Activated CD4-positive, alpha-beta T cell treated with anti-CD3 and anti-CD28 coated beads, Interleukin-2, Interleukin-6, amounts not matched to agents 100 ng/mL and 50 ng/mL, durations not matched to agents 16 hours and 8 hours (primary cell): ENCODE measurements at places on chromosomes 16 and 17.

DNA sequence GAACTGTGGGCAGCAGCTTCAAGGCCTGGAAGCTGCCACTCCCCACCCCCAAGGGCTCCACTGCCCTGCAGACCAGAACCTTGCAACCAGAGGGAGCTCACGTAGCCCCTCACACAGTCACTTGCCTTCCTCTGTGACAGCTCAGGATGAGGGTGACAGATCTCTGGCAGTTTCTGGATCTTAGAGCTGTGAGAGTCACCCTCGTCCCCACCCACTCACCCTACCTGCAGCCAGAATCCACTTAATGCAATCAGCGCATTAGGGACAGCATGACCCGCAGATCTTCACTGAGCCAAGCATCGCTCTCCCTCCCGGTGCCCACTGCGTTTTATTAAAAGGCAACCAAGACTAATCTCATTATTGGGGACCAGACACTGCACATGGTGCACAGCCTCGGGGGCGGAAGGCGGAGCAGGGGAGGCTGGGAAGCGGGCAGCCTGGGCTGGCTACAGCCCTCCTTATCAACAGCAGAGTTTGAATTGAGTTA lies 3.5 kb downstream of the CYB561 start:
- DNase-seq = no peak

DNA sequence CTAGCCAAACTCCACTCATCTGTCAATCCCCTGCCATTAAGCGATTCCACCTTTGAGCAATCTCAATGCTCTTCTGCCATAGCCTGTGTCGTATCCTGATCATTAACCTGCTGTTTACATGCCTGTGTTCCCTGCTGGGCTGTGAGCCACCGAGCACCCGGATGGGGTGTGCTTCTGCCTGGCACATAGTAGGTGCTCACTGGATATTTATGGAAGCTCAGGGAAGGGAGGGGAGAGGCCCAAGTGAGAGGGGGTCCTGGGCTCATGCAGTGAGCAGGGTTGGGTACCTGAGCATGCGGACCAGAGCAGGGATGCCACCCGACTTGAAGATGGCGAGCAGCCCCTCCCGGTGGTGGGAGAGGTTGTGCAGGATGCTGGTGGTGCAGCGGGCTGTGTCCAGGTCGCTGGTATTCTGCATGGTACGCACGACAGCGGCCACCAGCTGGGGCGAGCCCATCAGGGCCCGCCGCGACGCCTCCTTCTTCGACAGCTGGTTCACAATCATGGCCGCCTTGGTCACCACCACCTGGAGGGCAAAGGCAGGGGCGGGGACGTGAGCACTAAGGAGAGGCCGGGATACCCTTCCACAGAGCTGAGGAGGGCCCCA lies 17.7 kb downstream of the JUP start:
- DNase-seq = no peak

DNA sequence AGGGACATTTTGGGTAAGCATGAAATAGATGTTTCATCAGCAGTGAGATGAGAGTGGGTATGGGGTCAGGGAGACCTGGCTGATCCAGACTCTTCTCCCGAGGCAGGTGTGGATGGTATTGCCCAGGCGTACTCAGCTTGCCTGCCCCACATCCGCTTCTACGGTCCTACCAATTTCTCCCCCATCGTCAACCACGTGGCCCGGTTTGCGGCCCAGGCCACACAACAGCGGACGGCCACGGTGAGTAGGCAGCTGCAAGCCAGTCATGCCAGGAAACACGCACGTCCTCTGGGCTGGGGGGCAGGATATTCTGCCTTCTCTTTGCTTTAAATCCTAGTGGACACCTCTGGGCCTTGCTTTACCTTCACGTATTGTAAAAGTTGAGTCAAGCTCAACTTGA lies 44.7 kb downstream of the CPNE2 start:
- DNase-seq = no peak

DNA sequence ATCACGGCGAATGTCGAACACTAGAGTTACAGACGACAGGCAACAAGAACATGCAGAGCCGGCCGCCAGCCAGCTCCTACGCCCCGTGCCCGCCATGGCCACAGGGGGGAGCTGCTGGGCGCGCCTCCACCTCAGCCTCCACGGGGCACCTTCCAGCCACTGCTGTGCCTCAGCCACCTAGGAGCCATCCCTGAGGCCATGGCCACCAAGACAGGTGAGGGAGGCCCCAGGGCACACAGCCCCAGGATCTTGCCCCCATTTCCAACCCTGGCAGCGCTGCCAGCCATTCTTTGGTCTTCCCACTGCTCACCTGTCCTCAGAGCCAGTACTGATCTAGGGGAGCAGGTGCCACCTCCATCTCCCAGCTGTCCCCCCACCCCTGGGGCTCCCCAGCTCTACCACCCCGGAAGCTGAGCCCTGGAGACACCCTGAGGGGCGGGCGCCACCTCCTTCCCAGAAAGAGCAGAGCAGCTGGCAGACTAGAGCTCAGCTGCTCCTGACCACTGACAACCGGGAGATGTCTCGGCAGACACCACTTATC lies 11.8 kb downstream of the GNPTG start:
- DNase-seq = peak; percentile 77

- no peak for DNase-seq
Observed at GRCh38 chr17:45139533-45139920, 4.0 kb downstream of the ACBD4 start.

DNA sequence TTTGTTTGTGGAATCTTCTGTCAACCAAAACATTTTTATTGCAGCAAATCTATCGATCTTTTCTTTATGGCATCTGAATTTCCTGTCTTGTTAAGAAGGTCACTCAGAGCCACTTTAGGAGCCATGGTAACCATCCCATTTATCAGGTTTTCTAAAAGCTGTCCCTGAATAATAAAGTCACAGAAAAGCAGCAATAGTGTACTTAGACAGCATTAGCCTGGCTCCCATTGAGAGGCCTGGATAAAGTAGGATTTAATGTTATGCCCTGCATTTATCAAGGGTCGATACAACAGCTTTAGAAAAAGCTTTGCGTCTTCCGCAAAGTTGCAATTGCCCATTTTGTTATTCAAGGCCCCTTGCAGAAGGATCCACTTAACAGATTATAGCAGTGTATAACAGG lies 10.1 kb upstream of the CD300LF start:
- DNase-seq = no peak

- peak; percentile 72 for DNase-seq
Observed at GRCh38 chr17:74282587-74283370, 8.7 kb downstream of the DNAI2 start.

DNA sequence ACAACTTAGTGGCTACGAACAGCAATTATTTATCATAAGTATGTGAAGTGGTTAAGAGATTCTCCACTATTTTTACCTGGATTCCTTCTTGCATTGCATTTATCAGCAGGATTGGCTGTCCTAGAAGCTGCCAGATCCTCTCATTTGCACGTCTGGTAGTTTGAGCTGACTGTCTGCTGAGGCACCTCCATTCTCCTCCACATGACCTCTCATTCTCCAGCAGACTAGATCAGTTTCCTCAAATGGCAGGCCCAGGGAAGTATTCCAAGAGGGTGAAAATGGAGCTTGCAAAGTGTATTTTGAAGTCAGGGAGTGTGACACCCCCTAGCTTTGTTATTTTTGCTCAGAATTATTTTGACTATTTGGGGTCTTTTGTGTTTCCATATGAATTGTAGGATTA lies 870.1 kb downstream of the CDH11 start:
- no peak for DNase-seq

DNA sequence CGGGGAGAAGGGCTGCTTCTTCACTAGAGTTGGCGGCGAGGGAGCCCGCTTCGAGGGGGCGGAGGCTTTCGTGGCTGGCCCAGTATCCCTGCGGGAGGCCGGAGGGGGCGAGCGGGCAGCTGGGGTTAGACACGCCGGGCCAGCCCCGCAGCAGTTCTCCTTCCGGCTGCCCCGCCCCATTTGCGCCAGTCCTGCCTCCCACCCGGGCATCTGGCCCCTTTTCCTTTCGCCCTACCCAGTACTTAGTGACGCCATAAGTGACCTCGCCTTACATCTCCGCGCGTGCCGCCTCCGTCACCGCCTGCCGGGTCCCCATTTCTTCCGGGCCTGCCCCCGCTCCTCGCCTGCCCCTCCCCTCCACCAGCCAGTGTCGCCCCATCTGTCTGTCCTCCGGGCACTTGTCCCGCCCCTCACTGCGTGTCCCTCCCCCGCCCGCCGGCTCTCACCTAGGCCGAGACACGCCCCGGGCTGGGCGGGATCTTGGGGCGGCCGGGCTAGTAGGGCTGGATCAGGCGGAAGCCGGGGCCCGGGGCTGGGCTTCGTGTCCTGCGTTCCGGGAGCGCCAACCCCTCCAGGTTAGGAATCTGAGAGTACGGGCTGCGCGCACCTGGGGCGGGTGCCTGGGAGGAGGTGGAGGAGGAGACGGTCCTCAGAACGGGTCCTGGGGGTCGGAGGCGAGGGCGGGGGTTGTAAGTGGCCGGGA lies 14.3 kb downstream of the SPATA32 start:
- peak; percentile 99 for DNase-seq

DNA sequence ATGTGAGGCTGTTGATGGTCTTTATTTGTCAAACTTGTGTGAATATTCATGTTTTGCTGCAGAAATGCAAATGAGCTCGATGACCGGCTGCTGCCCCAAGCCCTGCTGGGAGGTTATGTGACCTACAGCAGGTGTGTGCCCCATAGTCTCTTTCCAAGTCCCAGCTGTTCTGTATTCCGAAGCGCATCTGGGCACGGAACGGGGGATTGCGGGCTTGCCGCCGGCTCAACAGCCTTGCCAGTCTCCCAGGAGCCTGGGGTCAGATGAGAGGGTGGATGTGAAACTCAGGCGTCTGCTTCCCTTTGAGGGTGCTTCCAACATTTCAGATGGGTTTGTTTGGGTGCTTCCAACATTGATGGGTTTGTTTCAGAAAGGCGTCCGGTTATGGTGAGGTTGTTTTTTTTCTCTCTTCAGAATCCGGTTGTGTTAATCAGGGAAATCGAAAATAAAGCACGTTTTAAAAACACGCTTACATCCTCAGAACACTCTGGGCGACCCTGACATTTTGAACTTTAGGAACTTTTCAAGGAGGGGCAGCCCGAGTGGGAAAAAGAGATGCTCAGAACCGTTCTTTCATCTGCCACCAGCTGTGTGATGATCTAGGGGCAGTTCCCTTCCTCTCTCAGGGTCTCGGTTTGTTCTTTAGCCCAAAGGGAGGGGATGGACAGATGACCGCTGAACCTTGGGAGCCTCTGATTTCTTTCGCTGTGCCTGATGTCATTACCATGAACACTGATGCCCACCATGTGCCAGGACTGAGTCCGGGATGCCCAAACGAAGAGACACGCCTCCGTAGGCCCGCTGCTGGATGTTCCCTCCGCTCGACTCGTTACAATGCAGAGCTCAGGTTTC lies 47.8 kb upstream of the AMZ2 start:
- DNase-seq = no peak

DNA sequence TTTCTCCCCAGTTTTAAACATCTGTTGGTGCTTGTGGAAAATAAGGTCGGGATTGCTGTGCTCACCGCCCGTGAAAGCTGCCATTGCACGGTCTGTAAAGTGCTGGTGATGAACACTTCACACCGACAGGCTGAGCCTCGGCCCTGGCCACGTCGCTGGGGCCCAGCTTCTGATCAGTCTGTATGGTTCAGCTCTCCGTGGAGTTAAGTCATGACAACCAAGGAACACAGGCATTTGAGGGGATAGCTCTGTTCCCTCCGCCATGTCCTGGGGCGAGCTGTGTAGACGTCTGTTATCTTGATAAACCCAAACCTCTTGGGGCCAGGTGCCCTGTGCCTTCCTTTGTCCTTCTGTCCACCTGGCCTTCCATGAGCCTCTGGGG lies 110.6 kb downstream of the METRNL start:
- no peak for DNase-seq

DNA sequence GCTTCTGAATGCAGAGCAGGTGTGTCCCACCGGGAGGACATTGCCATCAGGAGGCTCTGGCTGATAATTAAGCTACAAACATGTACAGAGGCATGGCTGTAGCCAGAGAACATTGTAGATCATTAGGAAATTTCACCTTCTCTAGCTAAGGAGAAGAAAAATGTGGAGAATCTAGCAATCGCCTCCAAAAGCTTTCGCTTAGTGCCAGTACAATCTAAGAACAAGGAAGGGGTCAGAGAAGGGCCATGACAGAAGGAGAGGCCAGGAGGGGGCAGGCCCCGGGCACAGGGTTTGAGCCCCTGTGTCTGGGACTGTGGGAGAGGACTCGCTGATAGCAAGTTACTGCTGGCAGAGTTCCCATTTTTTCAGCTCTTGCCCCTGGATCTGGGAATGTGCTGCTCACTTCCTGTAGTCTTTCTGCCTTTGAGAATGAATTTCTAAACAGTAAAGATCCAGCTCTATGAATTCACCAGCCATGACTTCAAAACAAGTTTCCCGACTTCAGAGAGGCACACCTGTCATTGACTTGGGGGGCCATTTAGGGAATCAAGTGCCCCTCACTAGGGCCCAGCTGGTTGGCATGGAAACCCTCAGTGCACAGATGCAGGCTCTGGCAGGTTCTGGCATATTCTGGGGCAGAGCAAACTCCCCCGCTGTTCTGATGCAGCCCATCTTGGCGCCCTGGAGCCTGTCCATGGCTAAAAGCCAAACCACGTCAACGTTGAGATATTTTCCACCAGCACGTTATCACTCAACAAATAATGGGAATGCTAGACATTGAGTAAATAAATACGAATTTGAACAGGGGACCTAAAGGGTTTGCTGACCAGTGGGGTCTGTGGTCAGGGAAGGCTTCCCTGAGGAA lies 59.5 kb upstream of the CACNG4 start:
- DNase-seq = no peak

GRCh38 chr16:61858988-61859387 lies 177.2 kb downstream of the CDH8 start:
- DNase-seq = no peak

DNA sequence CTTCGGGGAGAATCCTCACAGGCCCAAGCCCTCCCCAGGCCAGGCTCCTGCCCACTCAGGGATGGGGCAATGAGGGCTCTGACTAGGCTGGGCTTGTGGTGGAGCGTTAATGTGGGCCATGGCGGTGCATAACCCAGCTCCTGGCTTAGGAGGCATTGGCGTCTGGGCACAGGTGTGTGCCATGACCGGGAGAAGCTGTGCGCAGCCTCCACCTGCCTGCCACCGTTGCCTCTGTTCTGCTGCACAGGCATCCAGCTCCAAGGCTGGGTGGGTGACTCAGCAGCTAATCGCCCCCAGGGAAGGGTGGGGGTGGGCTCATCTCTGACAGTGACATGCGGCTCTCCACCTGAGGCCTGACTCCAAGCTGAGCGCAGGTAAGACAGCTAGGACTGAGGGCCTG lies 3.5 kb upstream of the ARHGAP27 start:
- no peak for DNase-seq

GRCh38 chr17:59498530-59499307 lies 66.7 kb upstream of the DHX40 start:
- DNase-seq = no peak

DNA sequence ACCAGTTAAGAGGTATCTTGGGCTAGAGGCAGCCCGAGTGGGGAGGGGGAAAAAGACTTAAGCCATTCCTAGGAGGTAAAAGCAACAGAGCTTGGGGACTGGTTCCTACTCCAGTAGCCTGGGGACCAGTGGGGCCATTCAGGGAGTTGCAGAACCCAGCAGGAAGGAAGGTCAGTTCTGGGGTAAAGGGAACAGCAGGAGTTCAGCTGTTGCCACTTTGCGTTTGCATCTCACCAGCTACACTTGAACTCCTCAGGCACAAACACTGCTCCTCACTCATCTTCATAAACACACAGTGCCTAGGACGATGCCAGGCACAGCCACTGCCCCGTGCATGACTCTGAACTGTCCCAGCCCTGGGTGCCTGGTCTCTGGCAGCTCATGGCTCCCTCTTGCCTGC lies 4.0 kb downstream of the HAP1 start:
- no peak for DNase-seq

GRCh38 chr17:78343543-78344201 lies 16.2 kb downstream of the SOCS3 start:
- peak; percentile 81 for DNase-seq
